ENCODE measurements at places on chromosomes 2 and 18.

- DNase-seq, result no peak
These were observed 43.5 kb downstream of the CYP27C1 start for GRCh38 chr2:127176371-127177311.

DNA sequence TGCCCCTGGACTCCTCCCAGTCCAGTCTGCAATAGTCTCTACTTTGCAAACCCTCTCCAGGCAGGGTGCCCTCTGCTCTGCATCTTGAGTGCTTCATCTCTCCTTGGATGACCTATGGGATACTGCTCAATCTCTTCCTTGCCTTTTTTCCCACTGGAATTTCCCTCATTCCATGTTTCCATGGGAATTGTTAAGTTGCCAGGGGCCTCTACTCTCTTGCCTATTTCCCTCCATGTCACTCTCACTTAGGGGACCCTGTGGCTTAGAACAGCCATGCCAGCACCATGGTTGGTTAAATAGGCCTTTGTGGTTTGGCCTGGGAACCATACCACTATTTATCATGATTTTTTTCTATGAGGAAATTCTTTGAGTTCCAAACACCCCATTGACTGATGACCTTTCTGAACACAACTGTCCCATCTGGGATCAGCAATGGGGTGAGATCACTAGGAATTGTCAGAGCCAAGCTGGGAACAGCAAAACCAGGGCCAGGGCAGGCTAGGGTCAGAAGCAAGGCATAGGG is 91.4 kb upstream of the RBMS1 start:
- no peak for DNase-seq

DNA sequence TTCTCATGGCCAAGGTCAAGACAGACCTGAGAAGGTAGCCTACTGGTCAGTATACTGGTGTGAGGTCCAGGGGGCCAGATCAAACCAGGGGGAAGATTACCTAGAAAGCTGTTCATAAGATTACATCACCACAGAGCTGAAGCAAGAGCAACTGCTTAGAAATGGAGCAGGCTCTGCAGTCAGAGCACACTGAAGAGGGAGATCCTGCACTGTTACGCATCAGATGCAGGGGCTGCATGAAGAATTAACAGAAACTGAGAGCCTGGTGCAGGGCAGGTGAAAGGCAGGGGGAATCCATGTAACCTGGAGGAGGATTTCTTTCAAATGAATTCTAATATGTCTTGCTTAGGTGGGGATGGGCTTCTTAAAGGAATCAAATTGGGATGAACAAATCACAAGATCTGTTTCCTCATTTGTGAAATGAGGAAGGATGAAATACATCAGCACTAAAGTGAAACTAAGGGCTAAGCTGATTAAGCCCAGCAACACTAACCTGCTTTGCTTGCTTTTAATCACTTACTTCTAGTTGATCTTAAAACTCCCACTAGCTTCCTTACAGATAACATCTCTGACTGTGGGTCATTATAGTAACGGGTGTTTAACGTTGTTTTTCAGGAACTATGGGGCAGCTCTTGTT is 74.3 kb upstream of the ADAM23 start:
- DNase-seq, result no peak

DNA sequence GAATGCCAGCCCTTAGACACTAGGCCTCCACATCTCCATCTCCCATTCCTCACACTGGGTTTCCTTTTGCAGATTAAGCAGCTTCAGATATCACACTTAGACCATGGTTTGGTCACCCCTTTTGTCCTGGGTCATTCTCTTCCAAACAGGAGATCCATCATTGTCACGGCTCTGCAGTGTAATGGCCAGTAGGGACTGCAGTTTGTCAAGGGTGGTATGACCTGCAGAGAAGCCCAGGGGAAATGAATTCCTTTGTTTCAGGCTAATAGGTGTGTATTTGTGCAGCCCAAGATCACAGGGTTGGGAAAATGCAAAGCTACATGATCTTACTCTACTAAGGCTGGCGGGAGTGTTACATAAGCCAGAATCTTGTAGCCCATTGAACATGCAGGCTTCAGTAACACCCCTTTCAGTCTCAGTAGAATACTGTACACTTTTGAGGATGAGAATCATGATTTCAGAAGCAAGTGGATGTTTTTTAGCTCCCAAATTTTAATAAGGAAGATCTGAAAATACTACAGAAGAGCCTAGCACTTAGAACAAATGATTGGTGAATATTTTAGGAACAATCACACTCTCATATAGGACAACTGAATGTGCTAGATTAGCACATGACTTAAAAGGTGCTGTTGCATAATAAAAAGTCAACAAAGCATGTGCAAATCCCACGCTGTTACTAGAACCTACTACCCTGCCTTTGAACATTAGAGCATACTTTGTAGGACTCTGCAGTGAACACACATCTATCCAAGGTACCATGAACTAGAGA is 24.0 kb upstream of the LPIN1 start:
- DNase-seq, result no peak

DNA sequence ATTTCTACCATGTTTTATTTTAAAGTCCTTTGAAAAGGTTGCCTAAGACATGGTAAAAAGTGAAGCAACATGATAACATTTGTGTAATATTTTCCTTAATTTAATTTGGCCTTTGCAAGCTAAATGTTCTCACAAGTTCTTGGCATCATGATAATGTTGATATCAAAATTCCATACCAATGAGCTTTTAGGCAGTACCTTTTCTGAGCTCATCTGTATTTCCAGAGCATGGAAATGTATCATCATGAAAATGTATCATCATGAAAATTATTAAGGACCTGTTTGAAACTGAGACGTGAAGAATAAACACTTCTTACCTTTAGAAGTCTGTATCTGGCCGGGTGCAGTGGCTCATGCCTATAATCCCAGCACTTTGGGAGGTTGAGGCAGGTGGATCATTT is 73.8 kb downstream of the VWC2L start:
- DNase-seq, result no peak

DNA sequence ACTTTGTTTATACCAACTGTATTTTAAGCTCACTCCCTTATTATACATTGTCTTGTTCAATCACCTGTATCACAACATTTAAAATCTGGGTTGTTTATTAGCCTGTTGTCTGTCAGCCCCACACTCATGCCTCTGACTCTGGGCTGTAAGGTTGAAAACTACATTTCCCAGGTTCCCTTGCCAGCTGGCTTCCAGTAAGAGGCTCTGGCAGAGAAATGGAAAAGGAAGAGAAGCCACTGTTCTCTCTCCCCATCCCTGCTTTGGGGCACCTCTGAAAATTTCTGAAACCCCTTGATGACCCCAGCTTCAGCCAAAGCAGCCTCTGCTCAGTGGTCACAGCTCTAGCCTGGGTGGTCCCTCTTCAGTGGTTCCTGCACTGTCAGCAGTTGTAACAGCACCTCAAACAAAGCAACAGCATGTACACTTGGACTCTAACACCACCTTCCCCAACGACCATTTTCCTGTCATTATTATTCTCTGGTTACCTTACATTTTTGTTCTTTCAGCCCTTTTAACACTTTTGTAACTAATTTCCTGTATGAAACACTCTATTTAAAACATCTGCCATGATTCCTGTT is 108.9 kb upstream of the LGALSL start:
- DNase-seq, result no peak

DNA sequence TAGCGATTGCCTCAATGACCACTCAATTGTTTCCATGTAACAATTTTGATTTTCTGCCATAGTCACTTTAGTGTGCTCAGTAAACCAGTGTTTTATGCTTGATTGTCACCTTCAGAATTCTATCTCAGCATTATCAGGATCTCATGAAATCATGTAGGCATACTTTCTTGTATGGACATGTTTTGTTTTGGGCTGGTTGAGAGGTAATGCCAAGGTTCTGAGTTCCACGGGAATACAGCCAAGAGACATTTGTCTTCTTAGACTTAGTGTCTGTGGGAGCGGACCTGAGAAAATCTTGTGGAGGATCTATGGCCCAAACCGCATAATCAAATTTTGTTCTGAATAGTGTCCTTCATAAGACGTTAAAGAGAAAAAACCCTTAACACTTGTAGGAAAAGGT is 10.2 kb downstream of the MSTN start:
- no peak for DNase-seq

DNA sequence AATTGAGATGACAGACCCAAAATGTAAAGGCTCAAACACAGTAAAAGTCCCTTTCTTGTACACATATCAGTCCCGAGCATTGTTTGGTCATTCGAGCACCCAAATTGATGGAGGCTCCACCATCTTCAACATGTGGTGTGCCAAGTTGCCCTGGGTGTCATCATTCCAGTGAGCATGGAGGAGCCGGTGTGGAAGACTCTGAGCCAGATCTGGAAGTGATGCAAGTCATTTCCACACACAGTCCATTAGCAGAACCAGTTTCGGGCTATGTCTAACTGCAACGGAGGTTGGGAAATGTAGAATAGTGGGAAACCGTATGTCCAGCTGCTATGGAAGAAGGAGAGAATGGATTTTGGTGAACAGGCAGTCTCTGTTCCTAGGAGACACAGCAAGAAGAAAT is 40.9 kb upstream of the BZW1 start:
- DNase-seq, result no peak

- DNase-seq, result no peak
These were observed 62.3 kb upstream of the DAPL1 start for GRCh38 chr2:158732573-158733429.

DNA sequence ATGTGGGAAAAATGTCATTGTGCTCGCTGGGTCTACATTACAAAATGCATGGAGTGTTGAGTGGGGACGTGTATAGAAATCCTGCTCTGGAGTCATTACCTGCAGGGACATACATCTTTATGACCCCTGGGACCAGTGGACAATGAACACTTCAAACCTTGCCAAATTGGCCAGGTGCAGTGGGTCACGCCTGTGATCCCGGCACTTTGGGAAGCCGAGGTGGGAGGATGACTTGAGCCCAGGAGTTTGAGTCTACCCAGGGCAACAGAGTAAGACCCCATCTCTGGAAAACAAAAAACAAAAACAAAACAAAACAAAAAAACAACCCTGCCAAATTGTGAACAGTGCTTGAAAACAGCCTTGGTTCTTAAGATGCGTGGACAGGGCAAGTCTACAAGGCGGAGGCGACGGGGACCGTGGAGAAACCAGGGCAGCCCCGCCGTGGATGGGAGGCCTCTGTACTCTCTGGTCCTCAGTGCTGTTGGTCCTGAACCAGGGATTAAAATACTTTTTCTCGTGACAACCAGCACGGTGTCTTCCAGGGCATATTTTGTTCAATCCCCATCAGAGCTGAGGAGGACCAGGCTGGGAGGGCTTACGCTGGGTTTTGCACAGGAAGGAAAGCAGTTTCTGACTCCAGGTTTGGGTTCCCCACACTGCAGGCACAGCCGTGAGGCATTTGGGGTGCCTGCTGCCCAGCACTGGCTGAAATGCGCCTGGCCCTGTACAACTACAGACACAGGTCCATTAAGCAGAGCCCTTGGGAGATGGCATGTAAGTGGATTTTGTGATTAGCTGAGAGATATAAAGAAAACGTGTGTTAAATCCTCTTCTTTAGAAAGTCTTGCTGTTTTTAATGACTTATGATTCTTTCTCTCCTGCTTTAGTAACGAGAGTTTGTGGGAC is 13.7 kb downstream of the COLEC11 start:
- no peak for DNase-seq

GRCh38 chr2:78999406-78999805 is 26.1 kb upstream of the REG3G start:
- DNase-seq, result no peak

DNA sequence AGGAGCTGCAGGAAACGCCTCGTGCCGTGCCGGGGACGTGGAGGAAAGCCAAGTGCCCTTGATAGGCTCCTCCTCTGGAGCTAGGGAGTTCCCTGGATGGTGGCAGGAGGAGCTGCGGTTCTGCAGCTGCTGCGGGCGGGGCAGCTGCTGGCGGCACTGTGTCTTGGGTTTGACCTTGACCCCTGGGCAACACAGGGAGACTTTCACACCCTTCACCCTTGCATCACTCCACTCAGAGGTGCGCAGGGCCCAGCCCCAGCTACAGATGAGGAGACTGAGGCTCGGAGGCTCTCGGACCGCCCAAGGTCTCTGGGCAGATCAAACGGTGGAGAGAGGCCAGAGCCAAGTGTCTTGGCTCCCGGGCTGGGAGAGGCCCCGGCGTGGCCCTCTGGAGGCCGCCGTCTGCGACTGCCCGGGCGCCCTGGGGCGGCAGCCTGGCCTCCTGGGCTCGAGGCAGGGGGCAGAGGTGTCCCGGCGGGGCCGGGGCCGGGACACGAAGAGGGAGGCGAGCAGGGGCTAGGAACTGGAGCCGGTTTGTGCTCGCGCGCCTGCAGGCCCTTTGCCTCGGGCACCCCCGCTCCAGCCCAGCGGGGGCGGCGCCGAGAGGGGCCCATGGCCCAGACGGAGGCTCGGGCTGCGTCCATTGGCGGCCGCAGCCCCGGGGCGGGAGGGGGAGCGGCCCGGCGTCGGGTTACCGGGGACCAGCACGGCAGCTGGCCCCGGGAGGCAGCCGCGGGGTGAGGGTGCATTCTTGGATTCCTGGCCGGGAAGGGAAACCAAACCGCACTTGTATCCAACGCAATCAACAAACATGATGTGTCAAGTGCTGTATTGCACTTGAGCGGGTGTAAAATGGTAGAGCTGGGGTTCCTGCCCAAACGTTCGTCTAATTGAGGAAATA is 129.6 kb upstream of the SLC1A4 start:
- DNase-seq, result no peak

GRCh38 chr18:3148930-3149535 is 70.7 kb downstream of the MYOM1 start:
- no peak for DNase-seq

- DNase-seq, result no peak
These were observed 73.0 kb upstream of the TMEM17 start for GRCh38 chr2:62578803-62579640.

GRCh38 chr2:189803431-189803830 is 19.2 kb downstream of the PMS1 start:
- DNase-seq, result no peak

- no peak for DNase-seq
These were observed 164.0 kb upstream of the MYO3B start for GRCh38 chr2:170013802-170014551.

DNA sequence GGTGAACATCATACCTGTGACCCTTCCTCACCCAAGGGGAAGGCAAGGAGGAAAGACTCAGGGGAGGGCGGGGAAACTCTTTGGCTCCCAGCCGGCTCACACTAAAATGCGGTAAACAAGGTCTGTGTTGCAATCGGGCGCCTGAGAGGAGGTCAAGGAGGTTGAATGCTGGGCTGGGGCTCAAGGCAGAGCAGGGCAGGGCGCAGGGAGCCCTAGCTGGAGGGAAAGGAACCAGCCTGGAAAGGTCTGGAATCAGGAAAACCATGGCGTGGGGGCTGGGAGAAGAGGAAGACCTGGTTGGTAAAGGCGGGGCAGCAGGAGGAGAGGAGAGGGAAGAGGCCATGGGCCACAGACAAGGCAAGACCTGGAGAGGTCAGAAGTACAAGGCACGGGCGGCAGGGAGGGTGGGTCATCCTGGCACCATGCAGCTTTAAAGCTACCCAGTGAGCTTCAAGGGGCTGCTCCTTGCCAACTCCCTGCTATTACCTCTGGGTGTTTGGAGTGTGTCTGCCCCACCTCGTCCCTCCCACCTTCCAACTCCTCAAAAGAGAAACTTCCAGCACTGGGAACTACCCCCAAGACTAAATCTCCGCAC is 4.8 kb upstream of the TMEM37 start:
- DNase-seq, result no peak

- no peak for DNase-seq
These were observed 180.3 kb downstream of the GCA start for GRCh38 chr2:162524192-162524591.

- no peak for DNase-seq
These were observed 29.7 kb upstream of the DPYSL5 start for GRCh38 chr2:26818255-26818654.

Data from effector CD4-positive, alpha-beta T cell (primary cell).